ENCODE measurements at places on chromosomes 7 and 10. TPM values are rescaled to one million over a fixed set of nuclear protein-coding genes. Genes with fewer than 3 reads are reported as not detected.
A peak's percentile ranks its signal among the peaks of the same experiment; 100 is the strongest.

DNA sequence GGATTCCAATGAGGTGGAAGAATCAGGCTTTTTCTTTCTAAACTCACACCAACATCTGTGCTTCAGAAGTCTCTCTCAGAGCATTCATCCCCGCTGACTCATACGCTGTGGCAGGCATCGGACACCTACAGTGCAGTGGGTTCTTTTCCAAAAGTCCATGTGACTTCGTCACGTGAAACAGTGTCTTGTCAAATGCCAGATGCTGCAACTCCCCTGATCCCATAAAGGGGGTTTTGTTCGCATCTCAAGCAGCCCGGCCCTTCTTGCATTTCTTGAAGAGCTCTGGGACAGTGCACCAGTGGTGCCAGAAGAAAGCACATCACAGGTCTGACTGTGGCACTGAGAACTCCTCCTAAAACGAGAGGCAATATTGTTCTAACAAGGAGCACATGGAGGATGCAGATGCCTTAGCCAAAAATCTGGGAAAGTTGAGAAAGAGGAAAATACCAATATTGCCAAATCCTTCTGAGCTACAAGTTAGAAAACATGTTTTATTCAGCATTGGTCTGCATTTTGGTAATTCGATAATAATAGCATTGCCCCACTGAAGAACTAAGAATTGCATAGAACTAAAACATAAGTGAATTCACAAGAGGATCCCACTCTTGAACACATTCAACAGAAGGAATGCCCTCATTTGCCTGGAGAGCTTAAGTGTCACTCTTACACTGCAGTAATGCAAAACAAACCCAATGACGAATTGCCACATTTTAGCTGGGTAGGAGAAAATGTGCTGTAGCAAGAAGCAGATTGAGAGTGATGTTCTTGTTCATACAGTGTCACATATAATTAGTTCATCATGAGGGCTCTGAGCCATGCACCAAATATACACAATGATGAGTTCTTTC, 204.4 kb downstream of the CXCL12 start:
- no peak overlapping the region for H3K27ac ChIP-seq
- no peaks in the 10 kb centered on the region for H3K4me1 ChIP-seq
- H3K4me3 ChIP-seq: no peak overlapping the region

DOCK4 gene
- total RNA-seq: 49.8 TPM

KLF14 gene
- total RNA-seq: 1.5 TPM

GRCh38 chr7:108375668-108376067, 80.6 kb downstream of the NRCAM start:
- no peaks in the 10 kb centered on the region for H3K36me3 ChIP-seq
- no peaks in the 10 kb centered on the region for H3K4me1 ChIP-seq
- H3K27me3 ChIP-seq: no peaks in the 10 kb centered on the region
- no peak overlapping the region for H3K4me3 ChIP-seq
- no peak overlapping the region for H3K27ac ChIP-seq

TEX47 gene
- total RNA-seq: not detected

DNA sequence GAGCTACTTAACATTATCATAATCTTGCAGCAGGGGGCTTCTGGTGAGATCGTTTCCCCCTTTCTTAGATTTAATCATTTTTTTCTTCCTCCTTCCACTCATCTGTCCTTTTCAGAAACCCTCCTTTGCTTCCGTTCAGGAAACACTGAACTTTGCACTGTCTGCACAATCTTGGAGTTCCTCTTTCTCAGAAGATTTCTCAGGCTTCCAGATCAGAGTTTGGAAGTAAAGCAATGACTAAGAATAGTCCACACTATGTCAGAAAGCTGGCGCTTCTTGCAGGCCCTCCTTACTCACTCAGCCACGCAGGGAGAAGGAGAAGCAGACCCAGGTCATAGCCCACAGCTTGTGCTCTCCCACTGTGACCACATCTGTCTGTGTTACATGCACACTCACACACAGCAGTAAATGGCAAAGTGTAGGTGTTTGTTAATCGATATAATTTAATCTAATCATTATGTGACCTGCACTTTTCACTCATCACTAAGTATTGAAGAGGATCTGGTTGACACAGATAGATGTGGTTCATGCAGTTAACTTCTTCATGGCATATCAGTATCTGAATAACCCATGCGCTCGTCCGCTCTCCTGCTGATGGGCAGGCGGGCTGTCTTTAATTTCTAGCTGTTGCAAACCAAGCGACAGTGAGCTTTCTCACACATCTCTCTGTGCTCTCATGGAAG, 30.2 kb downstream of the ALOX5 start:
- DNase-seq: no peak
- no peaks in the 10 kb centered on the region for H3K27me3 ChIP-seq
- no peak overlapping the region for H3K4me3 ChIP-seq
- no peaks in the 10 kb centered on the region for H3K4me1 ChIP-seq
- H3K36me3 ChIP-seq: no peaks in the 10 kb centered on the region

DNA sequence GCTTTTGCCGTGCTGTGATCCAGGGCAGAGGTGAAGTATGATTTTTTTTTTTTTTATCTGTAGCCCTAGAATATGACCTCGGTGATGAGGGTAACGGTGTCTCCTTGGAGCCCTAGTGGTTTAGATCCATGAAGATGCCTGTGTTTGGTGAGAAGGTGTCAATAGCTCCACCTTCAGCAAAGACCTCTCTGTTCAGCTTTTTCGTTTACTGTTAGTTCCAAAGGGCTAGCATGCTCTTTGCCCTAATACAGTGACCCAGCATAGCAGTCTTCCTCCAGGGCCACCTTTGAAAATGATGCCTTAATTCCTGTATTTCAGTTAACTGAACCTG, 746 bp upstream of the MRPS16 start:
- H3K27ac ChIP-seq: no peak overlapping the region
- H3K36me3 ChIP-seq: peaks cover 25% of the 10 kb centered on the region
- peak overlapping the region; percentile 84 for H3K4me3 ChIP-seq

- H3K36me3 ChIP-seq: no peaks in the 10 kb centered on the region
- H3K27me3 ChIP-seq: peaks cover 17% of the 10 kb centered on the region
- H3K4me1 ChIP-seq: no peaks in the 10 kb centered on the region
- no peak for DNase-seq
- H3K4me3 ChIP-seq: no peak overlapping the region
- H3K27ac ChIP-seq: no peak overlapping the region
Observed at GRCh38 chr7:131826960-131827359, 270.5 kb upstream of the PODXL start.

GRCh38 chr7:28020302-28020940, 160.2 kb downstream of the JAZF1 start:
- no peak overlapping the region for H3K4me3 ChIP-seq
- no peaks in the 10 kb centered on the region for H3K27me3 ChIP-seq
- H3K36me3 ChIP-seq: no peaks in the 10 kb centered on the region

- no peak overlapping the region for H3K4me3 ChIP-seq
- DNase-seq: no peak
- peaks cover 11% of the 10 kb centered on the region for H3K36me3 ChIP-seq
- H3K27ac ChIP-seq: no peak overlapping the region
Observed at GRCh38 chr10:60107308-60107976, 201.1 kb upstream of the CCDC6 start.

DNA sequence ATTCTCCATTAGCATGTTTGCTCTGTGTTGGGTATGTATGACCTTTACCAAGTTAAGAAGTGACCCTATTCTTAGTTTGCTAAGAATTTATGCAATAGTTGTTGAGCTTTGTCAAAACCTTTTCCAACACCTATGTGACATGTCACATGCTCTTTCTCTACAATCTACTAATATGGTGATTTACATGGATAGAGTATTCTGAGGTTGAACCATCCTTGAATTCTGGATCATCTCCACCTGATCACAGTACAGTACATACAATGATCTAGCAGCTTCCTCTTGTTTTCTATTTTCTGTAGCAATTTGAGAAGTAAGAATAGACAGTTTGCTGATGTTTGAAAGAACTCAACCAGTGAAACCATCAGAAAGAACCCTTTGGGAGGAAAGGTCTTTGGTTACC, 101.2 kb upstream of the PDGFA start:
- no peaks in the 10 kb centered on the region for H3K36me3 ChIP-seq
- H3K4me3 ChIP-seq: no peak overlapping the region
- H3K27ac ChIP-seq: no peak overlapping the region

PLXNA4 gene
- total RNA-seq: 12.7 TPM

DNA sequence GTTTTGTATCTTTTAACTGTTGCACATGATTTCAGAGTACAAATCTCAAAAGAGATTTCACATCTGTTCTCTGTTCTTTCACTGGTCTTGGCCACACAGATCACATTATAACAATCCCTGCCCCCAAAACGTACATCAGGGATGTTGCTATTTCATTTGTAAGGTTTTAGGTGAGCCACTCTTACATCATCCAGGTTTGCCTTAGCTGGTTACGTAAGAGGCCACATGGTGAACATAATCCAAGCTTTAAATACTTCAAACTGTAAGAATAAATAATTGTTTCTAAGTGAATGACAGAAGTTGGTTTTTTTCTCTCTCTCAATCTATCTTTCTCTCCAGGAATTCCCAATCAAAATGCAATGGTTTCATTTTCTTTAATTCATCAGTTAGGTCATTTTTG, 245.9 kb upstream of the HGF start:
- no peaks in the 10 kb centered on the region for H3K4me1 ChIP-seq
- no peaks in the 10 kb centered on the region for H3K36me3 ChIP-seq
- no peak overlapping the region for H3K27ac ChIP-seq
- H3K4me3 ChIP-seq: no peak overlapping the region
- DNase-seq: no peak
- H3K27me3 ChIP-seq: no peaks in the 10 kb centered on the region

CUBN gene
- total RNA-seq: 38.9 TPM

- H3K27ac ChIP-seq: no peak overlapping the region
- no peak for DNase-seq
- no peaks in the 10 kb centered on the region for H3K36me3 ChIP-seq
Observed at GRCh38 chr10:59748834-59749233, 4.4 kb downstream of the MRLN start.

FOXI2 gene
- total RNA-seq: 0.87 TPM

DNA sequence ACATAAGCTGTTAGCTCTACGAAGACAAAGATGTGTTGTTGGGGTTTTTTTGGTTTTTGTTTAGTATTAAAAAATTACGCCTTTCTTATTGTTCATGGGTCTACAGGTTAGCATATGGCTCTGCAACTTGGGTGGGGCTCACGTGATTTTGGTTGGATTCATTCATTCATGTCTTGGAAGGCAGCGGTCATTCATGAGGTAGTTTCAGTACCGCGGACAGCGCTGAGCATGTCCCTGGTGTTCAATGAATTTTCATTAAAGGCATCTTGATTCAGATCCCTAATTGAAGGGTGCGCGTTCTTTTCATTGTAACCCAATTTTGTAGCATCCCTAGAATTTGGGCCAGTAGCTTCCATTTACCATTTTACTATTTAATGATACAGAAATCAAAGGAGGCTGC, 42.9 kb upstream of the TCERG1L start:
- no peaks in the 10 kb centered on the region for H3K36me3 ChIP-seq
- no peak overlapping the region for H3K4me3 ChIP-seq
- H3K27ac ChIP-seq: no peak overlapping the region
- DNase-seq: no peak
- no peaks in the 10 kb centered on the region for H3K4me1 ChIP-seq
- H3K27me3 ChIP-seq: no peaks in the 10 kb centered on the region

- H3K4me1 ChIP-seq: peaks cover 43% of the 10 kb centered on the region
- H3K36me3 ChIP-seq: no peaks in the 10 kb centered on the region
- H3K27me3 ChIP-seq: no peaks in the 10 kb centered on the region
- no peak overlapping the region for H3K4me3 ChIP-seq
- no peak for DNase-seq
Observed at GRCh38 chr10:80144696-80145131, 12.2 kb downstream of the PLAC9 start.

DNA sequence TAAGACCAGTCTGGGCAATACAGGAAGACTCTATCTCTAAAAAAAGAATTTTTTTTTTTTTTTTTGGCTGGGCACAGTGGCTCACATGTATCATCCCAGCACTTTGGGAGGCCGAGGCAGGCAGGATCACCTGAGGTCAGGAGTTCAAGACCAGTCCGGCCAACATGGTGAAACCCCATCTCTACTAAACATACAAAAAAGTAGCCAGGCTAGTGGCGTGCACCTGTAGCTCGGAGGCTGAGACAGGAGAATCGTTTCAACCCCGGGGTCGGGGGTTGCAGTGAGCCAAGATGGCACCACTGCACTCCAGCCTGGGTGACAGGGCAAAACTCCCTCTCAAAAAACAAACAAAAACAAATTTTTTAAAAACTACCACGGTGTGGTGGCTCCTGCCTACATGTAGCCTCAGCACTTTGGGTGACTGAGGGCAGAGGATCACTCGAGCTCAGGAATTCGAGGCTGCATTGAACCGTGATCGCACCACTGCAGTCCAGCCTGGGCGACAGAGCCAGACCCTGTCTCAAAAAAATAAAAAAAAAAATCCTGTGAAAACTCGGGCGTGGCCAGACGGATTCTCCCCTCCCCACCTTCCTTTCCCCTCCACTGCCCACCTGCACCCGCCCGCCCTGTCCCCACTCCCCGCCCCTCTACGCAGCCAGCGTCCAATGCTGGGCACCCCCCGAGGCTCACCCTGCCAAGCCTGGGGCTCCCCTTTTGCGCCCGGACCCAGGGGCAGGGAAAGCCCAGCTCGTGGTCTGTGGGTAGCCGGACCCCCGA, 745 bp upstream of the ORAI2 start:
- H3K4me3 ChIP-seq: peak overlapping the region; percentile 96
- H3K36me3 ChIP-seq: no peaks in the 10 kb centered on the region
- DNase-seq: no peak
- peak overlapping the region; percentile 66 for H3K27ac ChIP-seq
- H3K27me3 ChIP-seq: no peaks in the 10 kb centered on the region

SPDYE5 gene
- not detected for total RNA-seq

DNA sequence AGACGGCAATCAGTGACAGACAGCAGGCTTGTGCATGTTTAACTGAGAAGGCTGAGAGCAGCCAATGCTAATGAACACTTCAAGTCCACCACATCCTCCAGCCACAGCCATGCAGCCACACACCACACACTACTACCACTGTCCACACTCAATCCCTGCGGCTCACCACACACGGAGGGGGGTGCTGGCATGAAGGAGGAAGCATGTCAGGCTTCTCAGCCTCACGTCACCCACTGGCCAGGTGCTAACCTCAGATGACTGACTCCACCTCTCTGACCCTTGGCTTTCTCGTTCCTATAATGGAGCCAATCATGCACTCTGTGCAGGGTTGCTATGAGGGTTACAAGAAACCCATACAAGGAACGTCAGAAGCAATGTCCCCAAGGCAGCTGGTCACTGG, 165.4 kb upstream of the RNF32 start:
- no peak overlapping the region for H3K27ac ChIP-seq
- no peaks in the 10 kb centered on the region for H3K27me3 ChIP-seq
- H3K4me3 ChIP-seq: no peak overlapping the region
- no peaks in the 10 kb centered on the region for H3K36me3 ChIP-seq

PCLO gene
- 0.44 TPM for total RNA-seq

DPYSL4 gene
- 3.1 TPM for total RNA-seq

DNA sequence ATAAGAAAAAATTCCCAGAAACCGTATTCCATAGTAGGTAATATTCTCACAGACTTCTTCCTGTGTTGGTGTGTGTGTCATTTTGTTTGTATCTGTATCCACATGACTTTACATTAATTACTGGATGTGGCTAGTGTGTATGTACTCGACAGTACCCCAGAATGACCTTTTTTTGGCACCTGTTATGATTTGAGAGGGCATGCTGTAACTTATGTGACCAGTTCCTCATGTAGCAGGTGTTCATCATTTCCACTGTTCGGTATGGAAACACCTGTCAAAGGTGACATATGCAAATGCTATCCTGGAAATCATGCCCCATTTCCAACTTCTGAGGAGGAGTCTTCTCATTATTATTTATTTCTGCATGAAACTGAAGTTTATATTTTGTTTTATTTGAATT, 89.3 kb downstream of the ZMYND11 start:
- no peaks in the 10 kb centered on the region for H3K27me3 ChIP-seq
- H3K4me1 ChIP-seq: peaks cover 2% of the 10 kb centered on the region
- DNase-seq: no peak
- no peak overlapping the region for H3K4me3 ChIP-seq
